ENCODE measurements at places on chromosomes 16 and 17. TPM values are rescaled to one million over a fixed set of nuclear protein-coding genes. Genes with fewer than 3 reads are reported as not detected.

KIF19 gene
- total RNA-seq: 0.76 TPM

CLEC18A gene
- 1.2 TPM for total RNA-seq

CCL18 gene
- 0.76 TPM for total RNA-seq

IRX5 gene
- 11.9 TPM for total RNA-seq

CMTM2 gene
- total RNA-seq: not detected

TP53TG3F gene
- not detected for total RNA-seq

CES4A gene
- total RNA-seq: 7.1 TPM

NPIPA3 gene
- not detected for total RNA-seq

CACNA1G gene
- 0.13 TPM for total RNA-seq

IL17C gene
- total RNA-seq: 2.4 TPM

ABCC11 gene
- total RNA-seq: 0.09 TPM

TMEM107 gene
- 12.8 TPM for total RNA-seq

KRT14 gene
- 2,346 TPM for total RNA-seq

ENPP7 gene
- total RNA-seq: not detected

YBX2 gene
- 3.8 TPM for total RNA-seq

SCNN1B gene
- total RNA-seq: 86.8 TPM

SERPINF2 gene
- total RNA-seq: 7.1 TPM

MAPT gene
- total RNA-seq: 0.44 TPM

COTL1 gene
- 24.3 TPM for total RNA-seq

ALOX15 gene
- total RNA-seq: not detected

CUEDC1 gene
- 7.4 TPM for total RNA-seq

MLKL gene
- 16.6 TPM for total RNA-seq

TAT gene
- total RNA-seq: not detected

OR4D1 gene
- not detected for total RNA-seq

OTOP3 gene
- total RNA-seq: 21.2 TPM

SLC16A3 gene
- total RNA-seq: 32.9 TPM

HAP1 gene
- 0.48 TPM for total RNA-seq

SGCA gene
- total RNA-seq: 15.1 TPM

TP53TG3E gene
- total RNA-seq: not detected

TSPAN10 gene
- 2.1 TPM for total RNA-seq

KRTAP2-3 gene
- not detected for total RNA-seq

CACNG5 gene
- total RNA-seq: not detected

CCL13 gene
- total RNA-seq: not detected

OTOA gene
- total RNA-seq: 0.11 TPM

ABCC3 gene
- total RNA-seq: 47.3 TPM

TM4SF5 gene
- total RNA-seq: not detected

ABHD15 gene
- total RNA-seq: 5.0 TPM

SLC38A8 gene
- total RNA-seq: not detected

CBFA2T3 gene
- 2.1 TPM for total RNA-seq

ST6GALNAC2 gene
- 35.6 TPM for total RNA-seq

SPNS3 gene
- total RNA-seq: not detected

IL34 gene
- total RNA-seq: 26.6 TPM

ITGB3 gene
- 0.23 TPM for total RNA-seq

PDP2 gene
- total RNA-seq: 7.2 TPM

NLRC5 gene
- 12.9 TPM for total RNA-seq

BCAS3 gene
- total RNA-seq: 13.0 TPM

LAT gene
- total RNA-seq: 1.6 TPM

TEX14 gene
- not detected for total RNA-seq

PRCD gene
- total RNA-seq: 1.4 TPM

SPN gene
- total RNA-seq: 2.0 TPM

UMOD gene
- total RNA-seq: not detected

CHST4 gene
- total RNA-seq: not detected

NACA2 gene
- not detected for total RNA-seq
